ENCODE measurements at places on chromosomes 2 and 18.

GRCh38 chr2:233075966-233076339 is 15.8 kb downstream of the INPP5D start:
- peak; percentile 82 for DNase-seq

- DNase-seq = peak; percentile 12
These were observed 210.3 kb downstream of the UBE2E3 start for GRCh38 chr2:181190711-181191110.

DNA sequence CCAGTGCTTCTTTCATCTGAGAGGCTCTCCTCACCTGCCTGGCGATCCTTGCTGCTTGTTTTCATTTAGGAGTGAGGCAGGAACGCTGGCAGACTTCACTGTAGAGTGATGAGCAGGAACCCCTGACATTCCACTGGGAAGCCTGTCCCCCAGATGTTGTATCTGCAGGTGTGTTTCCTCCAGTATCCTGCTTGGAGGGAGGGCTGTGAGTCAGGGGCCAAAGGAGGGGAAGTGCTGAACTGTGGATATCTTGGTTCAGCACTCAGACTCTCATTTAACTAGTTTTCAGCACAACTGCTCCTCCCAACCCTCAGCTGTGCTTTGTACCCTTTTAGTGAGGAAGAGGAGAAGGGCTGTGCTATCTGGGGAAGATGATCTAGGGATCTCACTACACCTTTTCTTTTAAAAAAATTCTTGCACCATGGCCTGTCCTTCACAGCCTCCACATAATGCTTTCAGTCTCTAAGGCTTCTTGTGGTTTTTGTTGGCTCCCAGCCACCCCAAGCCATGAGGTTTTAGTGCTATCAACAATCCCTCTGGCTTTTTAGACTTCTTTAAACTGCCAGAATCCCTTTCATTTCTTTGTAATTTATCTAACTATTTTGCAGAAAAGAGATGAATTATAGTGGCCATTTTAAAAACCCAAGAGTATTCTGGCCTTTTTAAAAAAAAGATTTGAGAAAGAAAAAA is 11.2 kb downstream of the ANKAR start:
- peak; percentile 93 for DNase-seq

GRCh38 chr2:143545059-143545948 is 416.1 kb downstream of the ARHGAP15 start:
- no peak for DNase-seq

DNA sequence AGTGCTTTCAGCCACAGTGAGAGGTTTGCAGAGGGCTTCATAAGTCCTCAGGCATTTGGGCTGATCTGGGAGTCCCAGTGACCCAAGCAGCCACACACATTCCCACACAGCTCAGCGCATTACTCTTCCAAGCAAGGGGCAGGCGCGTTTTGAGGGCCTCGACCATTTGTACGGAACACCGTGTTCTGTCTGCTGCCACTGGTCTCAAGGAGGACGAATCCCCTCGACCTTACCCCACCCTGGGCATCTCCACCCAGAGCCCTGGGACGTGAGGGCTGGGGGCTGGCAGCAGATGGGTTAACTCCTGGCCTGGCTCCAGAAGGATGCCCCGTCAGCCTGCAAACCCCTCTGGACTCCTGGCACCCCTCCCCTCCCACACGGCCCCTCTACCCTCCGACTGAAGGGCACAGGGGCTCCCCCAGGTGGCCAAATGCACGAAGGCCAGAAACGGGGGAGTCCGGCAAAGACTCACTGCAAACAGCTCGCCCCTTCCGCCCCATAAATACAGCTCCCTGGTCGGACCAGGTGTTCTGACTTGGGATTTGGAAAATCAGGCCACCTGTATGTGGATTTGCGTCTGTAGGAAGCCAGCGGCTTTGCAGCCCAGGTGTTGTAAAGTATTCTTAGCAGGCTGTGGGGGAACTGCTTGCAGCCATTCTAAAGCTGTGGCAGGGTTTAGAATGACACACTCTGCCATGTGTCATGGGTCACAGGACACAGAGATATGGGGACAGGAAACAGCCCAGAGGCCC is 33.6 kb upstream of the PTMA start:
- DNase-seq = peak; percentile 92

DNA sequence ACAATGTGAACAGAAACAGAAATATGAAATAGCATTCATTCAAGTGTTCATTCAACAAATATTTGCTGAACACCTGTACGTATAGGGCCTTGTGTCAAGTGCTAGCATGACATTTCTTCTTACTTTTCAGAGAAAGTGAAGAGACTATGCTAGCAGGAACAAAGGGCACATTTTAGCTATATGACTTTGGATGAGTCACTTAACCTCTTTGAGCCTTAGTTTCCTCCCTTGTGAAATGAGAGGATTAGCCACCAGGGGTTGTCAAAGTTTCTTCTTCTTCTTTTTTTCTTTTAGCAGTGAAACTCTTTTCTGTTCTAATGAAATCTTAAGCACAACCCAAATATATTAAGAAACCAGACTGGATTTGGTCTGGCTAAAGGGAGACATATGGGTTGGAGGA is 53.1 kb downstream of the FIGN start:
- DNase-seq = no peak

- DNase-seq = no peak
These were observed 66.7 kb downstream of the EMILIN2 start for GRCh38 chr18:2913398-2914005.

GRCh38 chr18:78727877-78728783 is 251.5 kb upstream of the SALL3 start:
- DNase-seq = no peak
